Stimulated activated CD4-positive, alpha-beta T cell treated with anti-CD3 and anti-CD28 coated beads, Interleukin-1b, Interleukin-23, amount 100 ng/mL, for 1 hour (primary cell): ENCODE measurements at places on chromosomes 16 and 17.

DNA sequence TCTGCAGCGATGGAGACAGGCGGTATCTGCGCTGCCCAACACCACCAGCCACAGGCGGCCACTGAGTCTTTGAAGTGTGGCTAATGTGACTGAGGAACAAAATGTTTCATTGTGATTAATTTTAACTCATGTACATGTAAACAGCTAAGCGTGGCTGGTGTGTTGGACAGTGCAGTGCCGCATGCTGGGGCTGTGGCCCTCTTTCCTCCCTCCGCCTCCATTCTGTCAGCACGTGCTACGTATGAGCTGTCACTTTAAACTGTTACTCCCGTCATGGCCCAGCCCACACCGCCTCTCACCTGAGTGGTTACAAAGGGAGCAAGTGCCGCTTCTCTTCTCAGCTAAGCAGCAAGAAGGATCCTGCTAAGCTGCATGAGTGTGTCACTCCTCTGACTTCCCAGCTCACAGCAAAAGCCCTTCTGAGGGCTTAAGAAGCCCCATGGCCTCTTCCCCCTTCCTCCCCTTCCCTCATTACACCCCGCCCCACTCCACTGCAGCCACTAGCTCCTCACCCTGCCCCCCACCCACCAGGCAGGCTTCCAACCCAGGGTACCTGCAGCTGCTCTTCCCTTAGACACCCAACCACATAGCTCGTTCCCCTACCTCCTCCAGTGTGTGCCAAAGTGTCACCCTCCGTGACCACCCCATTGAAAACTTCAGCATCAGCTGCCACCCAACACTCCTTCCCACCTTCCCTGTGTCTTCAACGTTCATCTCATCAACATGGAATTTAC is 15.0 kb downstream of the HASPIN start:
- DNase-seq = no peak

DNA sequence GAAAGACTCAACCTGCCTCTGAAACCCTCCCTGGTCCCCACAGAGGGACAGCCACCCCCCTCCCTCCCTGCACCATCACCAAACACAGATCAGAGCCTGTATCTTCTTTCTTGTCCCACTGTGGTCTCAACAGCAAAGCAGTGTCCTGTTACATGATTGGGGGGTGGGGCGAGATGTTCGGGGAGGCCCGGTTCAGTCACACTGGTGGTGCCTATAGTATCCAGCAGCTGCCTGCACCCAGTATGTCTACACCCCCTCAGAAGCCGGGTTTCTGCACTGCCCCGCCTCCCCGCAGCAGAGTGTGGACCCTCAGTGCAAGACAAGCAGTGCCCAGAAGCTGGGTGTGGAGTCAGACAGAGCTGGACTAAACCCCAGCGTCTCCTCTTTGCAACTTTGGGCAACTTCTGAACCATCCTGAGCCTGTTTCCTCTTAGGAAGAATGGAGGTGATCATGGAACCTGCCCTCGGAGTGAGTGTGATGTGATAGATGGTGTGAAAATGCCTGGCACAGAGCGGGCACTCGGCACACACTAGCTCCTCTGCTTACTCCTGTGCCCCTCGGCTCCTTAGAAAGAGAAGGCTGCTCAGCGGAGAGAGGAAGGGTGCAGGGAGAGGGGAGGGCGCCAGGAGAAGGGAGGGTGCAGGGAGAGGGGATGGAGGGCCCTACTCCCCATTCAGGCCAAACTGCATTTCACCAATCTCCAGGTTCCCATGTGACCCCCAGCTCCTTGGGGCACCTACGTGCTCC is 84.0 kb upstream of the TNRC6C start:
- DNase-seq = no peak

DNA sequence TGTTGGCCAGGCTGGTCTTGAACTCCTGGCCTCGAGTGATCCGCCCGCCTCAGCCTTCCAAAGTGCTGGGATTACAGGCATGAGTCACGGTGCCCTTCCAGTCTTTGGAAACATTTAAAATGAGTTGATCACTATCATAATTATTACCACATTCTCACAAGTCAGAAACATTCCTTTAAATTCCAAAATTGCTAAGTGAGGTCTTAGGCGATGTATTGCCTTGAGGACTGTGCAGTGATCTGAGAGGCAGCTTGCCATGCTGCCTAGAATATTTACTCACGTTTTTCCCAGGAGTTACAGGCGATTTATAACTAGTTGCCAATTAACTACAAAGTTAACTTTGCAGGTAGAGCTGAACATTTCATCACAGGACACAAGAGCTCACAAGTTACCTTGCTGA is 5.7 kb upstream of the ATXN1L start:
- DNase-seq = no peak

- DNase-seq = no peak
Measured at GRCh38 chr17:3944485-3945388, 19.5 kb downstream of the ATP2A3 start.

GRCh38 chr16:86647561-86647960 is 69.2 kb downstream of the FOXL1 start:
- DNase-seq = no peak

DNA sequence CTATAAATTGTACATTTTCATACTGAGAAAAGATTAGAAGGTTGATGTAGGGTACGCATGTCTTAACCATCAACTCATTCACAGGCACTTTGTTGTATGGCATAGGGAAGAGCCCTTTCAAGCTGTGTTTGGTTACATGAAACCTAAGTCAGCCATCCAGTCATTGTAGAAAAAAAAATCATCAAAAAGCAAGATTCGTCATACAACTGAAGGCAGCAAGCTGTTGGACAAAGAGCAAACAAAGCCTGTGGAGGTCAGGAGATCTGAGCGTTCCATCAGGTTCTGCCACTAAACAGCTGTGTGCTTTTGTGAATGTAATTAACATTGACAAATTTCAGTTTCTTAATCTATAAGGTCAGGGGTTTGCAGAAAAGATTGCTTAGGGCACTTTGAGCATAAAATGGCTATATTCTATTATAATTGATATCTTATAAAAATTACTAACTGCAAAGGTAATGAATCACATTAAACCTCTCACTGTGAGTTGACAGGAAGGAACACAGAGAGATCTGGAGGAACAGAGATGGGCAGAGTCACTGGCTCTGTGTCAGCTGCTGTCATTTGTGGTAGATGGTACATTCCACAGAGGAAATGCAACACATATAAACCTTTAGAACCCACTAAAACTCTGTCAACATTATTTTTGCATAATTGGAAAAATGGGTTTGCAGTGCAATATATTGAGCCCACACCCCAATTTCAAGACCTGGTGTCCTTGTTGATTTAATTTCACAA is 66.3 kb upstream of the MYOCD start:
- no peak for DNase-seq

DNA sequence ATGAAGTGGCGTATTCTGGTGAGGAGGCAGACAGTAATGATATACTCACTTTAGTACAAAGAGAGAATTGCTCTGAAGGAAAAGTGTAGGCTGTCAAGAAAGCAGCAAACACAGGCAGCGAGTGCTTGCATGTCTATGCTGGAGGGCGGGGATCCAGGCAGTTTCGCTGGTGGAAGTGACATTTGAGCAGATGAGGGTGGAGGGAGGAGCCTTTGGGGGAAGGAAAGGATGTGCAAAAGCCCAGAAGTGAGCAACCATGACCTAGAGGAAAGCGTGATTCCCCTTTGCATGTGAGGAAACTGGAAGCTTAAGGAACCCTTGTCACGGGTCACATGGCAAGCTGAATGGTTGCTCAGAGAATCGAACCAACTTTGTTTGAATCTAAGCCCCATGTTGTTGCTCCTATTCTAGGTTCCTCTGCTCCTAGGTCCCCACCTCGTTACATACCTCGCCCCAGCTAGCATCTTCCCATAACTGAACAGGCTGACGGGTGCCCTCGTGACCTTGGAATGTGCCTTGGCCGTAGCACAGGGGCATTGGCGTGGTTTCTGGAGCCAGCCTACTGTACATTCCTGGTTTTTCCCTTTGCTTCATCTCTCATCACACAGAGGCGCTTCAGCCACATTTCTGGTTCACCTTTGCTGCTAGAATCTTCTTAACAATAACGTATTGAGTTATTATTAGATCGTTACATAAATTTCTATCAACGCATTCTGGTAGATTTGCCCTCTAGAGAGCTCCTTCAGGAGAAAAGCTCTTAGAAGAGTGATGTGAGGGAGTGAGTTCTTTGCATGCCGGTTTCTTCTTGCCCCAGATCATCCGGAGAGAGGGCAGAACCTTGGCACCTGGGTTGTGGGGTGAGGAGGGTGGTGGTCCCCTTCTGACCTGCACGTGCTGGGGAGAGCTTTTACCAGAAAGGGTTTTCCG is 191.8 kb downstream of the SNX29 start:
- DNase-seq = no peak

GRCh38 chr17:2724784-2725164 is 13.2 kb upstream of the CLUH start:
- no peak for DNase-seq

DNA sequence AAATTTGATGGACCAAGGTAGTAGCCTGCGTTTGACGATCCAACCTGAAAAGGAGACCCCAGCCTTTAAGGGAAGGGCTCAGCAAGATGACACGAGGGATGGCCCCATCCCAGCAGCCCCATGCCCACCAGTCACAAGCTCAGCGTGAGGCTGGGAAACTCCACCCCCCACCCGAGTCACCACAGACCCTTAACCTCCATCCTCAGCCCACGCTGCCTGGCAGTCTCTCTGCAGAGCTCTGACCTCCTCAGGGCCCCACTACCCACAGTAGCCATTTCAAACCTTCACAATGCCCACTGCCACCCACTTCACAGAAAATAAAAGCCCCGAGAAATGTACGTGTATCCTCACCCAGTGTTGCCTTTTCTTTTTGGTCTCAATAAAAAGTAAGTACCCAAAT is 18.7 kb downstream of the USP36 start:
- DNase-seq = no peak

DNA sequence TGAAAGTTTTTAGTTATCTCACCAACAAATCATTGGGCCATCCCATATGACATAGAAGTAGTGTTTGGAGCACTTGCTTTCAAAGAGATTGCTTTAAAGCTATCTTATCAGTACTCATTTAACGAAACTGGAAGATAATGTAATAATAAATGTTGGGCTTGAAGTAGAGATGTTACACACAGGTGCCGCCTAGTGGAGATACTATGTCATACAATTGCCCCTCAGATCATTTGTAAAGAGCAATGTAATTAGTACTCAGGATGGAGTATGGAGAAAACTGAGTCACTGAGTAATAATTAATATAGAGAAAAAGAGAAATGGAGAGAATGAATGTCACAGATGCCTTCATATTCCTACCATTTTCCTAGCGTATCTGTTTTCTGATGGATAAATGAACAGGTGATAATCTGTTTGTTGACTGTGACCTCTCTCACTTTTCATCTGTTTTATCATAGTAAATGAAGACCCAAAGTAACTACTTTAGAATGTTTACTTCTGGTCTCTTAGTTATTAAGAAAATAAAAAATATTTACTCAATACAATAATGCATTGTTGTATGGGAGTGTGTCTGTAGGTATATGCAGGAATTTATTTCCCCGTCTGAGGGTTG is 80.4 kb downstream of the EFCAB5 start:
- DNase-seq = no peak

- no peak for DNase-seq
Measured at GRCh38 chr16:57937861-57938260, 33.1 kb downstream of the CNGB1 start.

GRCh38 chr16:84065536-84066132 is 23.0 kb upstream of the SLC38A8 start:
- DNase-seq = no peak

DNA sequence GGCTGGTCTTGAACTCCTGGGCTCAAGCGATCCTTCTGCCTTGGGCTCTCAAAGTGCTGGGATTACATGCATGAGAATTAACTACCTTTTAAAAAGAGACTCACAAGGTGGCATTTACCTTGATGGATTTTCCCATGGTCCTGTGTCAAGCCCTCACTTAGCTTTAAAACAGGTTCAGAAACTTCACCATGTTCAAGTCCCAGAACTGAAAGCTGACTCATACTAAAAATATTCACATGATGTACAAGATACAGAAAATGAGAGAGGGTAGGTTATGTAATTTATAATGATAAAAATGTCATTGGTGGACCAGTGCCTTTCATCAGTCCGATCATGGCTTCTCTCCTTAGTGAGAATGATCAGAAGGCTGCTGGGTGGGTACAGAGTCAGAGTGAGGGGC is 4.3 kb upstream of the AKAP1 start:
- no peak for DNase-seq

DNA sequence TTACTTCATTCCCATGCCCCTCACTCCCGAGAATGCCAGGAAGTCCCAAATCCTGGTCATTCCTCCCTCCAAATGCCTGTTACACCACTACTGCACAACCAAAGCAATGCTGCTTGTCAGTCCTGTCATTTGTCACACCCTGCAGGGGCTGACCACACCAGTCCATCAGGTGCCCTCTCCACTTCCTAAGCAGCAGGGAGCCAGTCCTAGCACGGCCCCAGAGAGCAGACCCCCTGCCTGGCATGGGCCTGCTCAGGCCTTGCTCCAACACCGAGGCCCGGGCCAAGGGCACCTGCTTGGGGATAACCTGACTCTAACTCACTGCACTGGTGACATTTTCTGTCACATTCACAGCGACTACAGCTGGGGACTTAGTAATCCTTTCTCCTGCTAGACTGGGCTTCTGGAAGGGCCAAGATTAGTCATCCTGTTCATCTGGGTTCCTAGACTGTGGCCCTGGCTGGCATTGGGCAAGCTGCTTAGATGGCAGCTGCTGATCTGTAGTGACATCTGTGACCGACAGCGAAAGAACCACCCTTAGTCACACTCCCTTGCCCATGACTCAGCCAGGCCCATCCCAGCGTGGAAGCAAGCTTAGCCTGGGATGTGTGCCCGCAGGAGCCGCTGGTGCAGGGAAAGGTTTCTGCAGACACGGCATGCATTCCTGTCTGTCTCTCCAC is 5.4 kb downstream of the ALYREF start:
- DNase-seq = no peak

- no peak for DNase-seq
Measured at GRCh38 chr16:49465661-49466528, 92.3 kb downstream of the C16orf78 start.

- no peak for DNase-seq
Measured at GRCh38 chr17:80782536-80783427, 208.9 kb upstream of the CHMP6 start.
